ENCODE measurements at places on chromosomes 1 and 21.

DNA sequence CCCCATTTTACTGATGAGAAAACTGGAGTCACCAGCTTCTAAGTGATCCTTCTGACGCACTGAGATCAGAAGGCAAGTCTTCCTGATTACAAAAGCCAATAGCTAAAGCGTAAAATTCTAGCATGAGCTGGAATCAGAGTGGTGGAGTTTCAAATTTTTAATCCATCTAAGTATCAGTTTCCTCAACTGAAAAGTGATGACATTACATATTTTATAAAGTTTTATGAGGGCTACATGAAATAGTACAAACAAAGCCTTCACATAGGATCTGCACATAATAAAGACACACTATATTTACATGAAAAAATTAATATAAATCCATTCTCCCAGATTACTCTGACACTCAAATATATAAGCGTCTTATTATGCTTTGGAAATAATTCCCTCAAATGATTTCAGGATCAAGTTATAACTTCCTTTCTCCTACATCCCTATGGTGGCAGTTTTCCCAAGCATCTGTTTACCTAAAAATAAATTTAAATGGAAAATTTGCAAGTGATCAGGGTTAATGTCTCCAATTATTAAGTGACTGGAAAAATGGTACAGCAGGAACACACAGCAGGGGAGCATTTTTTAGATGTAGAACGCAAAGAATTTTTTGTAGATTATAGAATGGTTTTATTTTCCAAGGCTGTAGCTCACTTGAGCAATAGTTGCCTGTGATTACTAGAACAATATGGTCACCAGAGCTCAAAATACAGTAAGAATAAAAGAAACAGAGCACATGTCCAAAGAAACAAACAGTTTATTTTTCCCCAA, 490.4 kb upstream of the C1orf87 start:
- H3K4me3 ChIP-seq = no peak overlapping the region
- H3K4me1 ChIP-seq = no peaks in the 10 kb centered on the region
- no peaks in the 10 kb centered on the region for H3K27me3 ChIP-seq
- H3K36me3 ChIP-seq = no peaks in the 10 kb centered on the region
- DNase-seq = no peak

GRCh38 chr1:211633524-211633846, 41.9 kb downstream of the NEK2 start:
- H3K4me3 ChIP-seq = no peak overlapping the region
- H3K36me3 ChIP-seq = no peaks in the 10 kb centered on the region
- no peak for DNase-seq
- no peaks in the 10 kb centered on the region for H3K4me1 ChIP-seq
- H3K27ac ChIP-seq = no peak overlapping the region

- peaks cover 17% of the 10 kb centered on the region for H3K27me3 ChIP-seq
- no peaks in the 10 kb centered on the region for H3K4me1 ChIP-seq
- no peak overlapping the region for H3K27ac ChIP-seq
- no peak overlapping the region for H3K4me3 ChIP-seq
- DNase-seq = no peak
- H3K36me3 ChIP-seq = no peaks in the 10 kb centered on the region
These were observed 143.2 kb downstream of the PTPRU start for GRCh38 chr1:29379443-29380073.

GRCh38 chr1:58874342-58874741, 90.5 kb upstream of the JUN start:
- H3K4me1 ChIP-seq = peaks cover 19% of the 10 kb centered on the region
- peak overlapping the region; percentile 50 for H3K27ac ChIP-seq
- H3K4me3 ChIP-seq = no peak overlapping the region
- H3K27me3 ChIP-seq = no peaks in the 10 kb centered on the region

DNA sequence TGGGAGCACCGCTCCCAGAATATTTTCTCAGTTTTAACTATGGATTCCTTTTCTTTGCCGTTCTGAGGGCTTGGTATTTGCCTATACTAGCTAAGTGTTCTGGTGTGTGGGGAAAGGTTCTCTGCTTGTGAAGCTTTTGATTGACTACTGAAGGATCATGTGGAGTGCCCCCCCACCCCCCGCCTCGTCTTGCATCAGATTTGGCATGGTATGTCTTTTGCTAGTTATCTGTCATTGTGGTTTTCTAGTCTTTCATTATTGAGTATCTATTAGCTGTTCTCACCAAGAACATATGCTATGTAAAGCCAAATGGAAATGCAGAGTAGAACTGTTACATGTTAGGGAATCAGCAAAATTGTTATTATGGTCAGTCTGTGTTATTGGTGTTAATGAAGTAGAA, 58.3 kb downstream of the MACF1 start:
- no peak overlapping the region for H3K4me3 ChIP-seq
- H3K27ac ChIP-seq = no peak overlapping the region
- H3K4me1 ChIP-seq = peaks cover 14% of the 10 kb centered on the region
- H3K27me3 ChIP-seq = no peaks in the 10 kb centered on the region

GRCh38 chr1:9901148-9902059, 8.7 kb downstream of the CTNNBIP1 start:
- H3K27me3 ChIP-seq = no peaks in the 10 kb centered on the region
- H3K4me1 ChIP-seq = peaks cover 27% of the 10 kb centered on the region
- no peaks in the 10 kb centered on the region for H3K36me3 ChIP-seq
- H3K4me3 ChIP-seq = no peak overlapping the region

DNA sequence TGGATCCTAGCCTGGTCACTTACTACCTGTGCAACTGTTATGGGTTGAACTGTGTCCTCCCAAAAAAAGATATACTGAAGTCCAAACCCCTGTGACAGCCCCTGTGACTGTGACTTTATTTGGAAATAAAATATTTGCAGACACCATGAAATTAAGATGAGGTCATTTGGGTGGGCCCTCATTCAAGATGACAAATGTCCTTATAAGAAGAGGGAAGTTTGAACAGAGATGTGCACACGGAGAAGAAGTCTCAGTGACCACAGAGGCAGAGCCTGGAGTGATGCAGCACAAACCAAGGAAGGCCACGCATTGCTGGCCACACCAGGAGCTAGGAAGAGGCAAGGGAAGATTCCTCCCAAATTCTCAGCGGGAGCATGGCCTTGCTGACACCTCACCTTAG, 249.7 kb upstream of the RUNX1 start:
- H3K4me1 ChIP-seq = peaks cover 15% of the 10 kb centered on the region
- H3K27ac ChIP-seq = no peak overlapping the region
- H3K27me3 ChIP-seq = no peaks in the 10 kb centered on the region
- H3K4me3 ChIP-seq = no peak overlapping the region
- no peaks in the 10 kb centered on the region for H3K36me3 ChIP-seq

GRCh38 chr1:89538361-89538760, 13.7 kb downstream of the LRRC8B start:
- no peak overlapping the region for H3K4me3 ChIP-seq
- peaks cover 11% of the 10 kb centered on the region for H3K4me1 ChIP-seq
- DNase-seq = no peak
- H3K36me3 ChIP-seq = no peaks in the 10 kb centered on the region
- no peaks in the 10 kb centered on the region for H3K27me3 ChIP-seq

DNA sequence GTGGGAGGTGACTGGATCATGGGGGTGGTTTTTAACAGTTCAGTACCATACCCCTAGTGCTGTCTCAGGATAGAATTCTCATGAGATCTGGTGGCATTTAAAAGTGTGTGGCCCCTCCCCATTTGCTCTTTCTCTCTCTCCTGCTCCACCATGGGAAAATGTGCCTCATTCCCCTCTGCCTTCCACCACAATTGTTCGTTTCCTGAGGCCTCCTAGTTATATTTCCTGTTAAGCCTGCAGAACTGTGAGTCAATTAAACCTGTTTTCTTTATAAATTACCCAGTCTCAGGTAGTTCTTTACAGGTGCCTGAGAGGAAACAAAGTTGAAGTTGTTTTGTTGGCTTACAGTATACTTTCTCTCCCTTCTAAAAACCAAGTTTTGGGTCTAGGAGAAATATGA, 23.1 kb upstream of the SLC22A15 start:
- H3K36me3 ChIP-seq = no peaks in the 10 kb centered on the region
- no peak overlapping the region for H3K4me3 ChIP-seq
- no peak for DNase-seq
- H3K27ac ChIP-seq = no peak overlapping the region
- H3K27me3 ChIP-seq = no peaks in the 10 kb centered on the region

- H3K36me3 ChIP-seq = no peaks in the 10 kb centered on the region
- no peak overlapping the region for H3K4me3 ChIP-seq
These were observed 6.3 kb upstream of the TMEM39B start for GRCh38 chr1:32066489-32066873.

DNA sequence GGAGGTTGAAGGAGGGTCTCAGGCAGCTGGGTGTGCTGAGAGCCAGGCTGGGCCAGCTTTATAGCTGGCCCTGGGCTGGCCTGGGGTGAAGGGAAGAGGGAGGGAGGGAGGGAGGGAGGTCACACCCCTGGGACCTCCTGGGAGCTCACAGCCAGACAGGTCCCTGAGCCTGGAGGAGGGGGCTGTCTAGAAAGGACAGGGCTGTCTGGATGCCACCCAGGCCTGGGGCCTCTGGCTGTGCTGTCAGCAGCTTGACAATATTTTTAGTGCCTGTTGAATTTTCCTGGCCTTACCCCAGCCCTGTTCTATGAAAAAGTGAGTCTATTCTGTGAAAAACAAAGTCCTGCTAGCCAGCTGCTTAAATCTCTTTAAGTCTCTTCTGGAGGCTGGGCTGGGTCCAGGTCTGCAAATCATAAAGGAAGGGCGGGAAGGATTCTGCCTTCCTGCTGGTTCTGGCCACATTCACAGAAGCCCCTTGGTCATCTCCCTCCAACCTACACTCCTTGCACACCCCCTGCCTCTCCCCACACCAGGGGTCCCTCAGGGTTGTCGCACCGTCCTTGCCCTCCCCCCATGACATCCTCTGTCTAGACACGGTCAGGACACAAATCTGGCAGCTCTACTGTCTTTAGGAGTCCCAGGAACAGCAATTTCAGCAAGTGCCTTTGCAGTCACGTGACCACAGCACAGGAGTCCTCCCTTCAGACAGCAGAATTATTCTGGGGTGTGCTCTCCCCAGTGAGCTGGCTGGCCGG, at the start of gene LEFTY2:
LEFTY2 (minus strand) TSS at position 34 of the 755 bp plus-strand sequence. CDS start 80 bp downstream, outside the sequence.
- no peak for DNase-seq
- H3K36me3 ChIP-seq = no peaks in the 10 kb centered on the region
- no peak within 1 kb of the TSS for H3K4me3 ChIP-seq
- no peak within 1 kb of the TSS for H3K27ac ChIP-seq

GRCh38 chr1:41340655-41341364, 20.4 kb upstream of the FOXO6 start:
- H3K27ac ChIP-seq = peak overlapping the region; percentile 86
- H3K4me1 ChIP-seq = peaks cover 33% of the 10 kb centered on the region
- H3K4me3 ChIP-seq = no peak overlapping the region
- no peaks in the 10 kb centered on the region for H3K36me3 ChIP-seq

DNA sequence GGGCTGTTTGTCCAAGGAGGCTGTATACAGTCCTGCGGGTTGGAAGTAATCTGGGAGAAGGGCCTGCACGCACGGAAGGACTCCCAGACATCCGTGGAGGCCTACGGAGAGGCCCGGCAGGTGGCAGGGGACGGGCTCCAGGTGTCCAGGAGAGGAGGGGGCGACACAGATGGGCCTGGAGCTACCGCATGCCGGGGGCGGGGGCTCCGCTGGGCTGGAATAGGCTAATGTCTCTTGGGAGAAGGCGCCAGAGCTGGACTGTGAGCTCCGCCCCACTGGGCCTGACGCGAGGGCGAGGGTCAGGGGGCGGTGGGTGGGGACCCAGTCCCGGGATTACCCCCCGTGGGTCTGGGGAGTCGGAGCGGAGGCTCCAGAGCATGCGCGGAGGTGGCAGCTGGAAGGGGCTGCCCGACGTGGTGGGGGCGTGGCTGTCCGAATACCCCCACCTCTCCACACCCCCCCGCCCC, 659 bp downstream of the AGO1 start:
- peak overlapping the region; percentile 98 for H3K4me3 ChIP-seq
- DNase-seq = no peak
- H3K36me3 ChIP-seq = peaks cover 3% of the 10 kb centered on the region
- peaks cover 14% of the 10 kb centered on the region for H3K4me1 ChIP-seq

GRCh38 chr21:32826329-32827167, 55.0 kb upstream of the PAXBP1 start:
- H3K27me3 ChIP-seq = no peaks in the 10 kb centered on the region
- H3K27ac ChIP-seq = no peak overlapping the region
- H3K4me1 ChIP-seq = no peaks in the 10 kb centered on the region
- DNase-seq = no peak
- no peaks in the 10 kb centered on the region for H3K36me3 ChIP-seq
- no peak overlapping the region for H3K4me3 ChIP-seq

GRCh38 chr1:28249013-28249865, 10.1 kb upstream of the SESN2 start:
- H3K36me3 ChIP-seq = no peaks in the 10 kb centered on the region
- peak overlapping the region; percentile 39 for H3K4me3 ChIP-seq
- H3K27me3 ChIP-seq = no peaks in the 10 kb centered on the region
- peak; percentile 65 for DNase-seq
- H3K4me1 ChIP-seq = peaks cover 34% of the 10 kb centered on the region

GRCh38 chr1:54064299-54064698, 10.9 kb downstream of the TCEANC2 start:
- DNase-seq = no peak
- no peaks in the 10 kb centered on the region for H3K27me3 ChIP-seq
- no peak overlapping the region for H3K27ac ChIP-seq
- H3K4me1 ChIP-seq = no peaks in the 10 kb centered on the region
- no peak overlapping the region for H3K4me3 ChIP-seq
- H3K36me3 ChIP-seq = no peaks in the 10 kb centered on the region

GRCh38 chr1:89826594-89826993, 5.8 kb downstream of the LRRC8D start:
- H3K4me3 ChIP-seq = no peak overlapping the region
- H3K4me1 ChIP-seq = peaks cover 34% of the 10 kb centered on the region
- H3K36me3 ChIP-seq = no peaks in the 10 kb centered on the region
- H3K27me3 ChIP-seq = no peaks in the 10 kb centered on the region
- no peak for DNase-seq

DNA sequence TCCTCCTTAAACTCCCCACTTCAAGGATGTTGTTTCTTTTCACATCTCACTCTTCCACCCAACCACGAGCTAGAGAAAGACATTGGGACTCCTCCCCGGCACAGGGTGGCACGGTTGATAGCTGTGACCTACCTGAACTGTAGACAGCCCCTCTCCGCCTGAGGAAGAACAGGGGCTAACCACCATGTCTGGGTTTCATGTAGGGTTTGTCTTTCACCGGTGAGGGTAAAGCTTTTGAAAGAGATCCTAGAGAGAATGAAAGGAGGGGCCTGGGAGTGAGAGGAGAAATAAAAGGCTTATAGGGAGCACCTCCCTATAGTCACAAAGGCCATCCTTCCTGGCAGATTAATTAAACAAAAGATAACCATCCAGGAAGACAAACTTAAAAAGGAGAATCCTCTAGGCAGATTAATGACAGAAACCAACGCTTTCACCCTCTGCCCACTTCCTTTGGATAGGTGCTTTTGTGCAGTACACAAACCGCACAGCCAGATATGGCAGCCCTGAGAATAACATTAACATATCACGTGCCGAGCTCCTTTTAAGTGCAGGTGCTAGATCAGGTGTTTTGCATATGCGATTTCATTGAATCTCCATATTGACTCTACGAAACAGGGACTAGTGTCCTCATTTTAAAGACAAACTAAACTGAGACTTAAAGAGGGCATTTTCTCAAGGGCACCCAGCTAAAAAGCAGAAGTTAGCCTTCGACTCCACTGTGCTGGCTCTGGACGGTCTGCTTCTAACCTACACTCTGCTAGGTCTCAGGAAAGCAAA, 178.1 kb upstream of the RUNX1 start:
- no peaks in the 10 kb centered on the region for H3K36me3 ChIP-seq
- no peaks in the 10 kb centered on the region for H3K27me3 ChIP-seq
- peak overlapping the region; percentile 93 for H3K27ac ChIP-seq
- H3K4me3 ChIP-seq = no peak overlapping the region
